ENCODE measurements at places on chromosomes 1 and 21.

GRCh38 chr21:40345711-40346321 lies 478.6 kb downstream of the PCP4 start:
- no peak for DNase-seq

DNA sequence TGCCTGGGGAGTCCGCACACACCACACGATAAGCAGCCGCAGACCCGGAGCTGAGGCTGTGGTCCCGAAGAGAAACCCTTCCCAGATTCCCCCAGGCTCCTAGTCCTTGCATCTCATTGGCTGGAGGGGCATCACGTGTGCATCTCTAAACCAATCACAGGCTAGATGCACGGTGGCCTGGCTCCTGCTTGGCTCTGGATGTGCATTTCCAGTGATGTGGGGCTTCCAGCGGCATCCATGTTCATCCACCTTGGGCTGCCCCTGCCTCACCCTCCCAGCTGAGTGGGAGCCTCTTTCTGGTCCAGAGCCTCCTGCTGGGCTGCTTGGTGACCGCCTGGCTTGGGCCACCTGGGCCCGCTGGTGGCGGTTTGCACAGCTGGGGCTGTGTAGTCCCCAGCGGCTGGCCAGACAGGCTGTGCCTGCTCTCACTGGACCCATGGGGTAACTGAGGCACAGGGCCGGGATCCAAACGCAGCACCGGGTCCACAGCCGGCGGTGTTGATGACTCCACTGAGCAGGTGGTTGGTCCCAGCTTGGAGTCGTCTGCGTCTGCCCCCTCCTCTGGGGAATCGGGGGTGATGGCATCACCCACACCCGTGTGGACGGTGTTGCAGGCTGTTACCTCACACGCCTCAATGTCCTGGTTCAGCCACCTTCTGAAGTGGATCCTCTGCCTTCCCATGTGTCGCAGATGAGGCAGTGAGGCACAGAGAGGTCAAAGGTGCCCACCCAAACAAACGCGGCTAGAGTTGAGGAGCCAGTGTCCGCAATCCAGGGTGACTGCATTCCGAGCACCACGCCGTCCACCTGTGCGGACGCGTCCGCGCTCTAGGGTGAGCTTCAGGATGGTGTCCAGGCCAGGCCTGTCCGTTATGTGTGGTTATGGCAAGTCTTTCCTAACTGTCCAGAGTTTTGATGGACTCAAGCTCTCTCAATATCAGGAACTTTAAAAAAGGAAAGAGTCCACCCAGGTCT lies 41.3 kb downstream of the COL6A1 start:
- no peak for DNase-seq

DNA sequence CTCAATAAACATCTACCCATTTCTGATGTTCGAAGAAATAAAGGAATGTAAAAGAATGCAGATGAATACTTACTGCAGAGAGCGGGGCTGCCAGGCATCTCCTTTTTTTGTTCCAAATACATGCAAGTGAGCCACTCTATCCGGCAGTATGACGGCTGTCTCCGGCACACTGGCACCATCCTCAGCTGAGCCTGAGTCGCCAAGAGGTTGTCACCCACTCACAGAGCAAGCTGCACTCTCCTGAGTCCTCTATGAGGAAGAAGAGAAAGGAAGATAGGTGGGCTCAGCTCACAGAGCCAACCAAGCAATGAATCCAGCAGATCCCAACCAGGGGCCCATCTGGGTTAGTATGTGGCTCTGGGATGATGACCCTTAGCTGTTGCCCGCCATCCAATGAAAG lies 65.3 kb downstream of the CD46 start:
- DNase-seq, result no peak

DNA sequence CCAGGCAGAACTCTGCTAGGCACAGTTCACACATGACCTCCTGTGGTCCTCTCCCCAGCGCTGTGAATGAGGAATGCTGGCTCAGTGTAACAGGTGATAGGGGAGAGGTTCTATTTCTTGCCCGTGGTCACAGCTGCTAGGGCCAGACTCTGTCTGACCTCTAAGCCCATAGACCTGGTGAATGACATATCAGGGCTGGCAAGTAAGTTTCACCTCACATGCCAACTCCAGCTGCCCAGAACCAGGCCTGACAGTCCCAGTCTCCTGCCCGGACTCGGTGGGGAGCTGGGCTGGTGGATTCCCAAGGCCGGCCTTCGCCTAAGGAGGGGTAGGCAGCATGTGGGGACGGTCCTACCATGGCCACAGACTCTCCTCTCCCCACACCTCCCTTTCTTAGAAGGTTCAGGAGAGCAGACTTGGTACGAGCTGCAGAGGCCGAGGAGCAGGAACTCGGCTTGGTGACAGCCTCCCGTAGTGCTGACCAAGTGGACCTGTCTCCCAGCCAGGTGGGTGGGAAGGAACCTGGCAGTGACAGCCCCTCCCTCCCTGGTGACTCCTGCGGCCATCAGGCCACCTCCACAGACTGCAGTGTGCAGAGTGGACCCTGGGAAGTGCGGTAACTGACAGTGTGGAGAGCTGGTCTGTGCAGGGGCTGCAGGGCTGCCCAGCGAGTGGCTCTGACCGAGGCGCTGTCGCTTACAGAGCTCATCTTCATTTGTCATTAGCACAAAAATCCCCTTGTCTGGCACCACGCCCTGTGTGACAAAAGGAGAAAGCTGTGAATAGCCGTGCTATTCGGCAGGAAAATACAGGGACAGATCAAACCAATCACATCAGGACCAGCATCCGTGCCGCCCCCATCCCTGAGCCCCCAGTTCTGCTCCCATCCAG lies 74.6 kb downstream of the SCCPDH start:
- no peak for DNase-seq

- no peak for DNase-seq
Observed at GRCh38 chr1:107135463-107135862, 5.4 kb upstream of the NTNG1 start.

- DNase-seq, result no peak
Observed at GRCh38 chr1:116478621-116479020, 92.2 kb downstream of the CD58 start.

GRCh38 chr1:160446945-160447600 lies 46.7 kb downstream of the VANGL2 start:
- no peak for DNase-seq

DNA sequence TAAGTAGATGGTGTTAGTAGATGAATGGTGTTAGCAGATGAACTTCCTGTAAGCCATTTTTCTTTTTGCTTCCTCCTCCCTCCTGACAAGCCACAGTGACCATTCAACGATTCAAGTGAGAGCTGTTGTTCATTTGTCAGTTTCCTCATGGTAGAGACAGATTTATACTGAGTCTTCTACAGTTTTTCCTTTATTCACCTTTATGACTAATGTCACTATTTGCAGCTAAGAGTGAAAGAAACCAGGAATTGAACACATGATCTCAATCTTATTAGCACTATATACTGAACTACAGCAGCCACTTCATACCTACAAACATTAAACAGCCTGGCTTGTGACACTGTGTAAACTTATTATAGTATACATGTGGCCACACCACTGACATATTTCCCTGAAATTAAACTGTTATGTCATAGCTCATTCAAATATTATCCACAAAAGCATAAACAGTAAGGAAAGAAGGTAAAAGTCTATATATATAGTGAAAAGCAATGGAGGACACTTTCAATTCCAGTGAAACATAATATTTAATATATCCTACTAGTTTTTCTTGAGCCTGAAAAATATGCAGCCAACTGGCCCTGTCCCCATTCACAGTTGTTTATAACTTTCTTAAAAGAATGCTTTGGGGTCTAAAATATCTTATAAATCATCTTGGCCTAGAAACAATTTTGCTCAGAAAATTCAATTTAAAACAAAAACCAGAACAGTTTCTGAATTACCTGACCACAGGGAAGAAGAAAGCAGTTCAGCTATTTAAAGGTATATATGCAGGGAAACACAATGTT lies 566.9 kb upstream of the ZRANB2 start:
- DNase-seq, result no peak

DNA sequence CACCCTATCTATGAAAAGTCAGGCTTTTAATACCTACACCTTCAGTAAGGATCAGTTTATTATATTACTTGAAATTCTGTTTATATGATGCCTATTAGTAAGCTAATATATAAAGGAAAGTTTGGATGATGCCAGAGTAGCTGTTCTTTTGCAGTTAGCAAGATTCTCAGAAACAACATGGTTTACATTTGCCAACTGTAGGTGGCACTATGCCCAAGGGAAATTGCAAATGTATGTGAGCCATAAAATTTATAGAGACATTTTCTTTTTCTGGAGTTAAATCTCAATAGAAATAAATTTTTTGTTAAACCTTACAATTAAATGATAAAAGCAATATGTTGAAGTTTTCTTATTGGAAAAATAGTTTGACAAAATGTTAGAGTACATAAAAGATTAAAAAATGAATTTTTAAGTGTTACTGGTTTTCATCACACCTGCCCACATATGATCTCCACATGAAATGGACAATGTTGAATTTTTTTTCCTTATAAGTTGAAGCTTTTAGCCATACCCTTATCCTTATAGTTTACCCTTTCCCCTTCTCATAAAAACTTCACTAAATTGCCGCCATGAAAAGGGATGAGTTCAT lies 32.1 kb upstream of the EPHX4 start:
- no peak for DNase-seq
